ENCODE measurements at places on chromosomes 11 and 22.

- DNase-seq = no peak
These were observed 42.6 kb downstream of the DDI1 start for GRCh38 chr11:104078995-104079394.

- no peak for DNase-seq
These were observed 3.7 kb upstream of the GAL start for GRCh38 chr11:68680541-68681231.

DNA sequence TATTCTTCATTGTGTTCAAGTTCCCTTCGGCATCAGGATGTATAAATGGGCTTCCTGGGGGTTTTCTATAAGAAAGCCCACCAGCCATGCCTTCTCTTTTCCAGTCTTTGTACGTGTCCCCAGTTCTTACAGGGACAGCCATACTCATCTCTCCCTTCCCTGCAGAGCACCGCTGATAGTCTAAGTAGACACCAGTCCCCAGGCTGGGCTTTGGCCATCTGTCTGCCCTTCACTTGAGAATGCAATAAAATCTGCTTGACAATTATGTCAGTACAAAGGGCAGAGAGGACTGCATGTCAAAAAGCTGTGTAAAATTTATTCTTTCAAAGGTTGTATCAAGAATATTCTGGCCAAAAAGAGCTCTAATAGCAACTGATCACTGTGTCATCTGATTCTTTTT, 27.3 kb downstream of the NTM start:
- DNase-seq = no peak

DNA sequence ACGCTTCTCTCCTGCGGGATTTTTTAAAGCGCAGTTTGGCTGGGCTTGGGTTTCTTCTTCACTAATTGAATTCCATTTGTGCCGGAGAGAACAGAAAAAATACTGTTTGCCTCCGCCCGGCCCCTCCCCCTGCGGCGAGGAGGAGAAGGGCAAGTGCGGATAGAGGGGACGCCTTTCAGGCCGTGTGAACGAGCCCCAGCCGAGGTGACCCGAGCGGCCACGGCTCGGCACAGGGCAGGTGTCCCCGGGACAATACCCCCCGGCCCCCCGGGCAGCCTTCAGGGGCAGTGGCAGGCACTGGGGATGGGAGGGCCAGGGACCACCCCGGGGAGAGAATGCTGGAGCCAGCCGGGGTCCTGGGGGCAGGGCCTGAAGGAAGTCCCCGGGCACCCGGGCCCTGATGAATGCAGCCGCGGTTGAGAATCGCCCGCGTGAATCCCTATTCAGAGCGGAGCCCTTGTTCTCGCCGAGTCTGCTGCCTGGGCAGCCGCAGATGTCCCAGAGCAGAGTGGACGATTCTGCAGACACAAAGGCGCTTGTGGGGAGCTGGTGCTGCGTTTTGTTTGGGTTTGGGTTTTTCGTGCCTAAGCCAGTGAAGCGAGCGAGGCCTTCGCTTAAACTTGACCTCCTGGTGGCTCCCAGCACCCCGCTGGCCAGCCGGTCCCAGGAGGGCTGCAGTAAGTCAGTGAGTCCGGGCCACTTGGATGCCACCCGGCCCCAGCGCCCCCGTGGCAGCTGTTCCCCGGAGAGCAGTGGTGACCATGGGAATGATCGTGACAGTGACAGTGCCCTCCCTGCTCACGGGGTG, 96.0 kb downstream of the WNT7B start:
- no peak for DNase-seq

DNA sequence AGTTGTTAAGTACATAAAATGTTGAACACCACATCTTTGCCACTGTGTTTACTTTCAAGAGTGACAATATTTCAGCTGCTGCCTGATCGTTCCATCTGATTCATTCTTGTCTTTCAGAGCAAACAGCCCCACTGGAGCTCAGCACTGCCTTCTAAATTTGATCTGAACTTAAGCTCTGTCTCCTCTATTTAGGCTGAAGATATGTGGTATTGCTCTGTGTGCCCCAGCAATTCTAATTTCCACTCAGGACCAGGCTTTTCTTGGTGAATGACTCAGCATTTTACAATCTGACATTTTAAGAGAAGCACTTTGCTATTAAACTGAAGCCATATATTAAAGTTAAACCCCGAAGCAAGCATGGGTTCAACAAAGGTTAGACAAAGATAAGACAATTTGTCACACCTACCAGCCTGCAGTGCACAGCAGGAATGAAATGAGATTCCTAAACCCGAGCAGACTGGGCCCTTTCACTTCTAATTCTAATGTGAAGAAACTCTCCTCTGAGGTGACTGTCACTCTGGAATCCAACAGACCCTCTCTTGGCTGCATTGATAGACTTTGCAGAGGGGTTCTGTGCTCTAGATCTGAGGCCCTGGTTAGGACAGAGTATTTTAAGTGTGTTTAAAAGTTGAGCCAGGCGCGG, 41.7 kb upstream of the PLET1 start:
- DNase-seq = no peak

GRCh38 chr11:57474017-57474802, 13.9 kb downstream of the RTN4RL2 start:
- no peak for DNase-seq

DNA sequence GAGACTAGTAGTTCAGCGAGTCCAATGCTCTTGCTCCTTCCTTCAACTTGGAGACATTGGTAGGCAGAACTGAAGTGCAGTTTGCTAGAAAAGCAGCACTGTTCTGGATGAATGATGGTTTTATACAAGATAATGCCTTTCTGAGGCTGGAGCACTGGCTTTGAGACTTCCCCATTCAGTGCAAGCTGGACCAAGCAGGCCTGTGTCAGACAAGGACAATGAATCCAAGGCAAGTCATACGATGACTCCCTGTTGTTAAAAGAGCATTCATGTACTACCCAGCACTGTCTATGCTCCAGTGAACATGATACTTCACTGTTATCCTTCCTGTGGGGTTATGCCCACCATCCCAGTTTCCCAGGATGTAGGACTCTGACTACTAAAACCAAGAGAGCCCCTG, 242.3 kb upstream of the RAG2 start:
- DNase-seq = no peak

GRCh38 chr11:71443736-71444445, 4.3 kb downstream of the DHCR7 start:
- DNase-seq = no peak

DNA sequence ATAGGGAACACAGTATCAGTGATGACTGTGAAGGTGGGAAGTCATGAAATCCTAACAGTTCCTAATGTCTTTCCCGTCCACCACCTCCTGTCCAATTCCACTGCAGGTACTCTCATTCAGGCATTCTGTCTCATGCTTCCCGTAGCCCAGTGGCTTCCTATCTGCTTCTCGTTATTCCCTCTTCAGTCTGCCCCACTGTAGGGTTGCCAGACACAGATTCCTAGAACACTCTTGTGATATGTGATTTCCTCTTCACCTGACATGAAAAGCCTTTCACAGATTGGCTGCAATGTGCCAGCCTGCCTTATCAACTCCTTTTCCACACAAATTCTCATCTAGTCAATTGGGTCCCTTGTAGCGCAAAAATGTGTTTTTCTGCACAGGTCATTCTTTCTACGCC, 49.0 kb downstream of the C2CD3 start:
- no peak for DNase-seq

DNA sequence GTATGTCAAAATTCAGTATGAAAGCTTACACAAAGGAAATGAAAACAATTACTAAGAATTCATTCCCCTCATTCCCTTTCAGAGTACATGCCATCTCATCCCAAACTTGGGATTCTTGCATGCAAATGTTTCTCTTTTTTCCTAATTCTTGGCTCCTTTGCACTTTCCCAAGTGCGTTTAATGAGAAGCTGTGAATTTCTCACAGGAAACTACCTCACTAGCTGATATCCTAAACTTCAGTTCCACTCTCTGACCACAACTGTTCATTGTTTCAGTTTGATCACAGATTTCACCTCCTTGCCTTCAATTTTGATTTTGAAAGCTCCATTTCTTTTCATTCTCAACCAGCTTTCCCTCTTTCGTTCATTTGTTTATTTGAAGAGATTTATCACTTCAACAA, 5.9 kb upstream of the ARL14EP start:
- DNase-seq = no peak

DNA sequence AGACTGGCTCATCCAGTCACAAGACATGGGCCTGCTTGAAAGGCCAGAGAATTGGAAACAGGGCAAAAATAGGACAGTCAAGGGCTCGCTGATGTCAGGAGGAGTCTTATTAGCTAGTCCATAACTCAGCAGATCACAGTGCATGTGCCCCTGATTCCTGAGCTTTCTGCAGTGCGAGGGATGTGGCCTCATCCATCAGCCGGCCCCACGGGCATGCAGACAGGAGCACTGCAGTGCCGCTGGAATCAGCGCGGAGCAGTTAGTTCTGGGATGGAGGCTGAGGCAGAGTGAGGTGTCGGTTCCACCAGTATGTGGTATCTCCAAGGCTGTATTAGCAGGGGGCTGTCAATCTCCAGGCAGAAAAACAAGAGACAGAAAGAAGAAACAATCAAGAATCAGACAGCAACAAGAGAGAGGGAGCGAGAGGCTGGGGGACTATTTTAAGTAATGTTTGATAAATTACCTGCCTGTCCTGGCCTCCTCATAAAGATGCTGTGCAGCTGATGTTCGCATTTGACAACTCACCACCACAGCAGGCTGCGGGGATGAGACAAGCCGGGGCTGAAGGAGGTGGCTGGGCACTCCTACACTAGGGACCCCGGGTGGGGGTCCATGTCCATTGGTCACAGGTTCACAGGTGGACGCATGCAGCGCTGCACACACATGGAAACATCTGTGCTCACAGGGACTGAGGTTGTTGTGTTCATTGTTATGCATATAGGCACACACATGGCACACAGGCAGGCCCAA, 167.2 kb downstream of the TRIM29 start:
- no peak for DNase-seq

Measured in body of pancreas (tissue), 4 donors.